AG08396 (cell line): ENCODE measurements at places on chromosomes 5 and 9.

DNA sequence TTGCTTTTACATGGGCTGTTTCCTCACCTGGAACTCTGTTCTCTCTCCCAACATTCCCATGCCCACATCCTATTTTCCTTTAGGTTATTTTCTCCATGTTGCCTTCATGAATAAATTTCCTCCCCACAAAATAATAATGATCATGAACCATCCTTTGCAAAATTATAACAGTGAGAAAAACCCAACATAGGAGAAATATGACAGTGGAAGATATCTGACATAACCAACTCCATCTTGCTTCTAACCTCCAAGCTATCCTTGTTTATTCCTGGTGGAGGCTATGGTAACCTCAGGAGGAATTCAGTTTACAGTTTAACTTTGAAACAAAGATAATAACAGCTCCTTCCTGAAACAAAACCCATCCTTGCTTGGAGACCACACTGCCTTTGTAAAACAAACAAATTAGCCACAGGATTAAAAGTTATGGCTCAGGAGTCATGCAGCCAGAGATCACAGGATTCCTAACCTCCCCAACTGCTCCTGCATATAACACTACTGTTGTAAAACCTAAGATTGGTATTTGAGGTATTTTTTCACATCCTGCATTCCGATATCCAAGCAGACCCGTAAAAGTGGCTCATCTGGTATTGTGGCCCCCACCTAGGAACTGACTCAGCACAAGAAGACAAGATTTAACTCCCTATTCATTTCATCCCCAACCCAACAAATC, 212.4 kb downstream of the TRIM32 start:
- peak; percentile 15 for DNase-seq

DNA sequence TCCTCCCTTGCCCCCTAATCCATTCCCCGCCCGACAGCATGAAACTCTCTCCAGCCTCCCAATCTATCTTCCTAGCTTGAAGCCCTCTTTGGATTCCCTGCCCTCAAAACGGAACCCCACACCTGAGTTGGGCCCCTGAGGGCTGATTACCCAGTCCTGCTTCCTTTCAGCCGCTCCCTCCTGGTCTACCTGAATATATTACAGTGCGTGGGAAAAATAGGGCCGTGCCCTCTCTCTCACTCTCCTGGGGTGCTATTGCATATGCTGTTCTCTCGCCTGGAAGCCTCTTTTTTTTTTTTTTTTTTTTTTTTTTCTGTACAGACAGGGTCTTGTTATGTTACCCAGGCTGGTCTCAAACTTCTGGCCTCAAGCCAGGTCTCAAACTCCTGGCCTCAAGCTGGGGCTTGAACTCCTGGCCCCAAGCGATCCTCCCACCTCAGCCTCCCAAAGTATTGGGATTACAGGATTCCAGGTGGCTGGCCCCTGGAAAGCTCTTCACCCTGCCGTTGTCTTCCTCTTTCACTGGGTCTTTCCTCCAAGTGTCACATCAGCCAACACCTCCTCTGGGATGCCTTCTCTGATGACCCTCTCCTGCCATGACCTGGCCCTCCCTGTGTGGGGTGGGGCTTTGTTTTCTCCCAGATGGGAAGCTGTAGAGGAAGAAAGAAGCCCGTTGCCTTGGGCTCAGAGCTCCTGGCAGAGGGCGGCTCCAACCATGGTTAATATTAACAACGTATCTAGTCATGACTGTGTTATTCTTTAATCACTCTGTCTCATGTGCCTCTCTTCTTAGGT, 8.2 kb downstream of the DNM1 start:
- DNase-seq: no peak

GRCh38 chr9:9924376-9924775, 688.4 kb downstream of the PTPRD start:
- no peak for DNase-seq

DNA sequence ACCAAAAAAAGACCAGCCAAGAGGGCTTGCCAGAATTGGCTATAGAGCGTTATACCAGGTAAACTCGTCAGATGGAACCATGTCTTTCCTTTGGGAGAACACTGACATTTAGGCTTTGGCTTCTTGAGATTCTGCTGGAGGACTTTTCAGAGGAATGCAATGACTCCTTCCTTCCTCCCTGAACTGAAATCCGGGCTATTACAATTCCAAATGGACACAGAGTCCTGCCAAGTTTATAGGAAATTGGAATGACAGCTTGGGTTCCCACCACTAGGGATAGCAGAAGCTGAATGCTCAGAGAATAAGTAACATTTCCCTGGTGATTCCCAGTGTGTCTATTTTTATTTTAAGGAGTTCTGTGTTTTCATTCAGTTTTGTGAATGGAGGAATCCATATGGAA, 143.0 kb downstream of the FGF1 start:
- peak; percentile 17 for DNase-seq

DNA sequence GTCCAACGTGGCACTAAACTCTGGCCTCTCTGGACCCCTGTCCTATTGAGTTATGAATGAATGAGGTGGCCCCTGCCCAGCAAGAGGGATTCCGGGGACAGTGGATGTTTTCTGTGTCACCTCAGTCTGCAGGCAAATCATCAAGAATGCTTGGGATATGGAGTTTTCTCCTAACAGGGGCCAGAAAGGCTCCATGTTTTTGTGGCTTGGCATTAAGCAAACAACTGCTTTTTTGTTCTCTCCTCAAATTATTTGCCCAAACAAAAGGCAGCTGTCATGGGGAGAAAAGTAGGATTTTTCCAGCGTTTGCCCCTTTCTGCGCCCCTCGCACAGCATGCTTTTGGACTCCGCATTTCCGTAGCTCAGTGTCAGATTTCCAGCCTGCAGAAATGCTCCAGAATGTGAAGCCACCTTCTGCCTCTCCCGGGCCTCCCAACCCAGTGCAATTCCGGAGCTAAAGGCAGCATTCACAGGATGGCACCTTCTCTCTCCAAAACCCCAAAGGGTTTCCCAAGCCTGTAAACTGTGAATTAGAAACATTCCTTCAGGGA, 553.3 kb downstream of the CCDC171 start:
- DNase-seq: no peak
